SJSA1 (cell line): ENCODE measurements at places on chromosomes 3 and 15. TPM values are rescaled to one million over a fixed set of nuclear protein-coding genes. Genes with fewer than 3 reads are reported as not detected.

GRCh38 chr15:99435113-99435695, 130.6 kb upstream of the MEF2A start:
- peak; percentile 29 for DNase-seq

GRCh38 chr3:15331072-15331605, 1.2 kb downstream of the SH3BP5 start:
- no peak for DNase-seq

- no peak for DNase-seq
These were observed 316.2 kb downstream of the PTPRG start for GRCh38 chr3:61877359-61878138.

DNA sequence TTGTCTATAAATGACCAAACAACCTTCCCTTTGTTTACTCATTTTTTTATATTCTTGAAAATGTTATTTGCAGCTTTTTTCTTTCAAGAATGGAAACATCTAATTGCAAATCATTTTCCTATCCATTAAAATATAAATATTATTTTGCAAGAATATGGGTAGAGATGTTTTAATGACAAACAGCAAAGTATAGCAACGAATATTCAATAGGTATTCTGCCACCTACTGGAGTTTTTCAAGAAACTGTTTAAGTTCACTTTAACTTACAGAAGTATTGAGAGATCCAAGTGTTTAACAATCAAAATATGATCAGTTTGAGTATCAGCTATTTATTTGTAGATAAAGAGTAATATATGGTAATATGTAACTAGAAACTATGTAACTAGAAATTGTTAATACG, 6.9 kb upstream of the EOGT start:
- no peak for DNase-seq

Gene TM4SF4
- not detected in 2 replicates for total RNA-seq

Gene SENP5
- 35.6 and 43.0 TPM in 2 replicates for total RNA-seq

GRCh38 chr15:86183596-86184491, 104.2 kb downstream of the AGBL1 start:
- no peak for DNase-seq

GRCh38 chr3:48918388-48919214, at the start of gene ARIH2:
Gene ARIH2 (plus strand): TSS chr3:48918842. CDS start chr3:48927559, 8,717 bp downstream.
- peak; percentile 90 for DNase-seq

- DNase-seq = no peak
These were observed 7.6 kb upstream of the SLC12A8 start for GRCh38 chr3:125220183-125220582.

GRCh38 chr15:60110909-60111308, 106.8 kb downstream of the FOXB1 start:
- DNase-seq = no peak

Gene LMAN1L
- total RNA-seq = not detected in 2 replicates

Gene COL6A5
- not detected in 2 replicates for total RNA-seq

Gene EPHA6
- not detected in 2 replicates for total RNA-seq

DNA sequence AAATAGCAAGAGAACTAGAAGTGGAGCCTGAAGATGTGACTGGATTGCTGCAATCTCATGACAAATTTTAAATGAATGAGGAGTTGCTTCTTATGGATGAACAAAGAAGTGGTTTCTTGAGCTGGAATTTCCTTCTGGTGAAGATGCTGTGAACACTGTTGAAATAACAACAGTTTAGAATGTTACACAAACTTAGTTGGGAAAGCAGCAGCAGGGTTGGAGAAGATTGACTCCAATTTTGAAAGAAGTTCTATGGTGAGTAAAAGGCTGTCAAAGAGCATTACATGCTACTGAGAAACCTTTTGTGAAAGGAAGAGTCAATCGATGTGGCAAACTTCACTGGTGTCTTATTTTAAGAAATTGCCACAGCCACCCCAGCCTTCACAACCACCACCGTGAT, 220.9 kb upstream of the LRRFIP2 start:
- DNase-seq = no peak

GRCh38 chr15:74060251-74060650, 22.1 kb downstream of the GOLGA6A start:
- peak; percentile 26 for DNase-seq

GRCh38 chr15:63611177-63611576, 14.0 kb downstream of the FBXL22 start:
- DNase-seq = no peak

Gene LIPH
- 0.34 TPM in 1 of 2 replicates, not detected in the other for total RNA-seq

DNA sequence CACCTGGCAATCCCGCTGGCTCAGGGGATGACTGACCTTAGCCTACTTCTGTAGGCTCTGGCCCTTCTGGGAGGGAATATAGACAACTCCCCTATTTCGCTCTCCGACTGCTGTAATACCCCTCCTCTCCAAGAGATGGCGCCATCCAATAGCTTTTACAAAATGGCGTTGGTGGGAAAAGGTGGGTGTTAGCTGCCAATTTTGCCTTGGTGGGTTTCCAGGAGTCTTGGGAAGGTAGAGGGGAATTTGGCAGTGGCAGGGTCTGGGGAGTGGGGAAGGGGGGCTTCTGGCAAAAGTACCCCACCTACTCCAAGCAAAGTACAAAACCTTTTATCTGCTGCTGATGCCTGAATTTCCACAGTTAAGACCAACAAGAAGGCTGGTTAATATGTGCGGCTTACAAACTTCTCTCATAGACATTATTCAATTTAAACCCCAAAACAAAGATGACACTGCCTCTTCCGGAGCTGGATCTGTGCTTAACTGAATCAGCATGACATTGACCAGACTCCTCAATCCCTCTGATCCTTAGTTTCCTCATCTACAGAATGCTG, 62.1 kb downstream of the RASGRF1 start:
- DNase-seq = peak; percentile 35

Gene CPB1
- not detected in 2 replicates for total RNA-seq

DNA sequence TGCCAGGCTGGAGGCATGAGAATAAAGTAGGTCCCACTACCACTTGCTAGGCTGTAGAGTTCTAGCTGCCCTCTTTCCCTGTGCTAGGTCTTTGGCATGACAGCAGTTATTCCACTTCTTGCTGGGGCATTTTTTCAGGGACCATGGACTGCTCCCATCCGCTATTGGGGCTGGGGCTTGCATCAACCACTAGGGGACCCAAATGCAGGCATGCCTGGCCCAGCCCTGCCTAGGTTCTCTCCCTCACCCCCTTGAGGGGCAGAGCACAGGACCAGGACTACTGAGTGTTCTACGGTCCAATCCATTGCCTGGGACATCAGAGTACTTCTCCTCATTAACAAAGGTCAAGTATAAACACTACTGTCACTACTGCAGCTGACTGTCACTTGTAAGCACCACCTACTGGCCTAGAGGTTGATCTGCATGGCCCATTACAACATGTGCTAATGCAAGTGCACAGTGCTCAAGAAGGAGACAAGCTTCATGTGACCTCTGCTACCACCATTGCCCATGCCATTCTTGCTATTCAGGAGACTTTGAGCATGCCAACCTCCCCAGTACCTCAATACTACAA, 270.5 kb downstream of the MBNL1 start:
- no peak for DNase-seq

DNA sequence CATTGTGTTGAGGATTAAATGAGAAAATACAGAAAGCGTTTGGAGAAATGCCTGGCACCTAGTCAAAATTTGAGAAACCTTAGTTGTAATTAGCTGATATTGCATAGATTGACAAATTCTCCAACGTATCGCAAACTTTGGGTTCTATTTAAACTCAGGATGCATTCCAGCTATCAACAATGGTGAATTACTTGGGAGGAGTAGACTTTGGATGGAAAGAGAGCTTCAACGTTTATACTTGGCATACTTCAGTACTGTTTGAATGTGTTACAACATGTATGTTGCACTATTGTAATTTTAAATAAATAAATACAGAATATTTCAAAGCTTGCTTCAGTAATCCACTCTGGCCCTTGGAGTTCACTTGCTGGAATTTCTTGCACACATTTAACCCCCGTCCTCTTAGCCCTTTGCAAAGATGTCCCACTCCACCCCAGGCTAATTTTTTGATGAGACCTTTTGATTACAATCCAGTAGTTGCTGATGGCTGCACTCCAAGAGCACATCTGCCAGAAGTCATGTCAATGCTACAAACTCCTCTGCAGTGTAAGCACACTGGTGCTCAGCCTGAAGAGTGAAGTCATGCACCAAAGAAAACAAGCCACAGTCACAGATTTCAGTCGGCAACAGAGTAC, 4.7 kb upstream of the DIS3L start:
- peak; percentile 44 for DNase-seq

Gene GOLGA6L7
- total RNA-seq = not detected in 2 replicates

Gene SMCO1
- not detected in 2 replicates for total RNA-seq

Gene CLDN11
- total RNA-seq = 0.66 and 1.7 TPM in 2 replicates
